ENCODE measurements at places on chromosomes 7 and 10.
A peak's percentile ranks its signal among the peaks of the same experiment; 100 is the strongest.

DNA sequence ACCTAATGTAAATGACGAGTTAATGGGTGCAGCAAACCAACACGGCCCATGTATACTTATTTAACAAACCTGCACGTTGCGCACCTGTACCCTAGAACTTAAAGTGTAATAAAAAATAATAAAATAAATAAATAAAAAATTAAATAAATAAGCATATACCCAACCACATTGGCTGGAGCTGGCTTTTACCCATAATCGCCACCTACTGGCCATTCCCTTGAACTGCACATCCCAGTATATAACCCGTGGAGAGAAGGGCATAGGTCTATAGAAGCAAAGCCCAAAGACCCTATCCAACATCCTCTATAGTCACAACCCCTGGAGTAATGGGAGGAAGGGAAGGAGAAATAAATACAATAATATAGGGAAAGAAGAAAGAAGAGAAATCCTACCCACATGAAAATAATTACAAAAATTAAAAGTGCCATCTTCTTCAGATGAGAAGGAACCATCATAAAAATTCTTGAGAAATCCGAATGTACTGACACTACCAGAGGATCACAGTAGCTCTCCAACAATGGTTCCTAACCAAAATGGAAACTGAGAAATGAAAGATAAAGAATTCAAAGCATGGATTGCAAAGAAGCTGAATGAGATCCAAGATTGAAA, 65.6 kb downstream of the TWIST1 start:
- DNase-seq = peak; percentile 45

- DNase-seq = no peak
Measured at GRCh38 chr7:158606129-158606528, 18.5 kb upstream of the PTPRN2 start.

DNA sequence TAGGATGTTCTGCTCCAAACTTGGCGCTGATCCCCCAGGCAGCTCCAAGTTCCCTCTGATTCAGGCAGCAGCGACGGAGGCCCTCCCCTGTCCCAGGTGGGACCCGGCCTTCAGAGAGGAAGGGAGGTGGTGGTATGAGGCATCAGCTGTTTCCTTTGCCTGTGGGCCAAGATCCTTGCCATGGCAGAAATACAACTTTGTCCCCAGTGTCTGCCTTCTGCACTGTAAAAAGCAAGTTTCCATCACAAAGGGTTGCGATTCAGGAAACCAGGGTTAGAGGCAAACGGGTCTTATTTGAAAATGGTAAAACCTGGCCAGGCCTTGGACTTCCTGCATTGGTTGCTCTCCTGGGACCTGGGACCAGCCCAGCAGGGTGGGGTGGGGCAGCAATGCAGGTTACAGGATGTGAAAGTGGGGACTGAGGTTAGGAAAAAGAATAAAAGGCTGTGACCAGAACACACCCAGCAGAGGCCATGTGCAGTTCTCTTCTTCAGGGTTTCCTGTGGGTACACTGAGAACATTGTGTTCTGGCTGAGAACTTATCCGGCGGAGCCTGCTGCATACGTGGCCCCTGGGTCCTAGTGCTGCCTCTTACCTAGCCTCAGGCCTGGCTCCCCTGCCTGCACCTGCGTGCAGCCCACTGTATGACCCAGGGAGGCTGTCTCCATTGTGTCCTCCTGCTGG, 25.1 kb upstream of the DDIT4 start:
- DNase-seq = peak; percentile 97

DNA sequence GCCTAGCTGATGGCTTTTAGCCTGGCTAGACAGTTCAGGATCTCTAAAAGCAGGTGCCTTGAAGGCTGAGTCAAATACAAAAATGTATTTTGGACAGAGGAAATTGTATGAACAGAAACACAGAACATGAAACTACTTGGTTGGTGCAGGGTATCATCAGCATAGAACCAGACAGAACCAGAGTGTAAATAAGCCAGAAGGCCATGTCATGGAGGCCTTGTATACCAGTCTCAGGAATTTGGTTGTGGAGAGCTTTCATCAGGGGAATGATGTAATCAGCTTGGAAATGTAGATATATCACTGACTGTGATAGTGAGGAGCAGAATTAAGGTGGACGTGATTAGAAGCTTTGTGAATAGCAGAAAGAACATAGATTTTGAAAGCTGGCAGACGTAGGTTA, 82.9 kb downstream of the CFTR start:
- no peak for DNase-seq

DNA sequence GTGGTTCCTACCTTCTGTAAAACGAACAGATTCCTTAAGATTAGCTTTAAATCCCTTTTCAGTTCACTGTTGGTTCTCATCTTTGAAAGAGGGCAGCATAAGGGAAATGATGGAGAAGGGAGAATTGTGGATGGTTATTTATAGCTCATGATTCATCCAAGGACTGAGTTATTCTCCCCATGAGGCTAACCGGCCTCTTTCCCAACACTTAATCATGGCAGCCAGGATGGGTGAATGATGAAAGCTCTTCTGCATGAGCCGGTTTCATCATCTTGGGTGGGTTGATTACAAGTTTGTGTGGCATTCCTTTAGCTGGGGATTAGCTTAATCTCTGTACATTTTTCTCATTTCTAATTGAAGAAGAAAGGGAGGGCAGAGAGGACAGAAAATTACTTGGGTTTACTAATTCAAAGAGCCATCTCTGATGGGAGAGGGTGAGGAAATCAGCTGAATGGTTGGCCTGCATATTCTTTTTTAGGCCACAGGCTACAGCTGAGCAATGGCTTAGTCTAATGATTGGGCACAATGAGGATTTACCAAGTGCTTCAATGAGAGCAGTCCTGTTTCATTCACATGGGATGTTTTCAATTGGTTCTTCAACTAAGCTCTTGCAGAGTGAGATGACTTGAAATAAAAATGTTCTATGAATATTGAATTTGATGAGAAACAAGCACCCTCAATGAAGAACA, 250.0 kb downstream of the BMPER start:
- DNase-seq = no peak

DNA sequence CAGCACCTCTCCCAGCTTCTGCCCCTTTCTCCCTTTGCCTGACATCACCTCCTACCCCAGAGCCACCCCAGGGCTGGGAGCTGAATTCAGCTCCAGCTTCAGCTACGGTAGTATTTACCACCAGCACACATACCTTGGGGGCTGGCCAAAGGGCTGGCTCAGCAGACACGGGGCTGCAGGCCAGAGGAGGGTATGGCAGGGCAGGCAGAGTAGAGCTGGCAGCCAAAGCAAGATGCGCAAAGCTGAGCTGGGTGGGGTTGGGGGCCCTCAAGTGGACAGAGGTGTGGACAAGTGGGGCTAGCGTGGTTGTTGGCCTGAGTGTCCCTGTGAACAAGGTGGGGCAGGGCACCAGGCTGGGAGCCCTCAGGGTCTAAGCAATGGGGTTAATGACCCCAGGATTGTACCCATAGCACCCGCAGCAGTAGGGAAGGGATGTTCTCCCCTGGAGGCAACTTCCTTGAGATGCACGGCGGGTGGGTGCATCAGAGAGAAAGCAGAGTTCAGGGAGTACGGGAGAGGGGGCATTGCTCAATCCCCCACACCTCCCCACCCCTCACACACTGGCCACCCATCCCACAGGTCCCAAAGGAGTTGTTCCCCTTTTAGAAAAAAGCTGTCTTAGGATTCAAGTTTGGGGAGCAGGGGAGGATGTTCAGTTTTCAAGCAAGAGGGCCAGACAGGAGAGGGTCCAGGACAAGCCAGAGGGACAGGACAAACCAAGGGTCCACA, 8.0 kb downstream of the VSIR start:
- DNase-seq = no peak

DNA sequence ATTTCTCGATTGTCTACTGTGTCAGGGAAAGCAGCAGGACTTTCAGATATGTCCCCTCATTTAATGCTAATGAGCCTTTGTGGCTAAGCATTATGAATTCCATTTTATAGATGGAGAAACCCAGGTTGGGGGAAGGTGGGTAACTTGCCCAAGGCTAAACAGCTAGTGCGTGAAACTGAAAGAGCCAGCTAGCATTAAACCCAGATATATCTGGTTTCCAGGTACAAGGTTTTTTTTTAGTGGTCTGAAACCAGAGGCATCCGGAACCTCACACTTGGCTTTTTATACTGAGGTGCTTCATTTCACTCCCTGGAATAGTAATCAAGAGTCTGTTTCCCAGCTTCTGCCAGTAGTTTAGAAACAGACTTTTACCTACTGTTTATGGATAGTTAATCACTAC, 694.8 kb downstream of the PHTF2 start:
- no peak for DNase-seq

DNA sequence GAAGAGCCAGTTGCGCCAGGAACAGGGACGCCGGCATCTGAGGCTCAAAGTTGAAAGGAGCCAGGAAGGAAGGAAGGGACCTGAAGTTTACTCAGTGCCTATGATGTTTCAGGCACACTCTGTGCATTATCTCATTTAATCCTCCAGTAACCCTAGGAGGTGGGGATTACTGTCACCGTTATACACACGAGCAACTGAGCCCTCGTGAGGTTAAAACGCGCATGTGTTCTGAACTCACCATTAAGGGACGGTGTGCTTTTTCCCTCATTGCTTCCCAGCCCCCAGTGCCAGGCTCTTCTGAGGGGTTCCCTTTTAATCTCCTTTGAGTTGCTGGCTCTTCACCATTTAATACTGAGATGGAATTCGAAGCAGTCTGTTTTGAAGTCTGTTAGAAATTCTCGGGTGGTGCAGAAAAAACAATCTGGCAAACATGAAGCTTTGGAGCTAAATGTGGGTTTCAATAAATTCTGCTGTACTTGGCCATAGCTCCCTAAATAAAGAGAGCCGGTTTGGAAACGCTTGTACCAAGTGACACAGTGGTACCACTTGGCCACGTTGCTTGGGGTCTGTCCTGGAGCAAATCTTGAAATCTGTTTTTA, 102.2 kb downstream of the TAX1BP1 start:
- DNase-seq = no peak

DNA sequence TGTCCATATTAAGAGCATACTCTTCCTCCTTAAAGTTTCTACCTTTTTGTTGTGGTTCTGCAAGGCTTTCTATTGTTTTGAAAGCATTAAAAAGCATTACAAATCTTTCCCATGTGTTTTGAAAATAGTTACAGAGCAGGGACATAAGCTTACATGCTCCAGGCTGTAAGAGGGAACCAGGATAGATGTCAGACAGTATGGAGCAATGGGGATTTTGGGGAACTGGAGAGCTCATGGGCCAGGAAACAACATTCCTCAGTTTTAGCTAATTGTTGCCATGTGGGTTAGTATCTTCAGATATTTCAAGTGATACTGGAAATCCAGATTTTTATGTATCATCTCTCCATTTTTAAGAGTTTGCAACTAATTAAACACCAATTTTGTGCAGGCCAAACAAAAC, 3.5 kb downstream of the MDFIC start:
- DNase-seq = no peak

GRCh38 chr10:59891936-59892335, 14.4 kb downstream of the CCDC6 start:
- DNase-seq = no peak

GRCh38 chr10:102648889-102649796, 4.9 kb downstream of the TRIM8 start:
- DNase-seq = peak; percentile 59

GRCh38 chr10:12617191-12618175, 268.1 kb downstream of the CAMK1D start:
- DNase-seq = peak; percentile 28

DNA sequence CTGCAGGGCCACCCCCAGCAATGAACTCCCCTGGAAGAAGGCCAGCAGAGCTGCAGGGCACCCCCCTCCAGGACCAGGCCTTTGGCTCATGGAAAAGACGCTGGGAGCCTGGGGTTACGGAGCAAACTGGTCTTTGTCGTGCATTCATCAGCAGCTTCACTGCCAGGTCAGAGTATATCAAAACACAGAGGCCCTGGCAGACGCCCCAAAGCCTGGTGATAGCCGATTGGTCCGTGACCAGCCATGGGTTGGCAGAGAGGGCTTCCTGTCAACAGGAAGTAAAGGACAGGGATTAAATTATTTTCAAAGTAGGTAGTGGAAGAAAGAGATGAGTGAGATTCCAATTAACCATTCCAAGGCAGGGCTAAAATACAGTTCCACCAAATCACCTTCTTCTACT, 9.0 kb downstream of the PRKAG2 start:
- no peak for DNase-seq

GRCh38 chr10:35874311-35875015, 232.4 kb upstream of the FZD8 start:
- DNase-seq = no peak

- DNase-seq = no peak
Measured at GRCh38 chr10:55212051-55212450, 411.0 kb upstream of the PCDH15 start.

- no peak for DNase-seq
Measured at GRCh38 chr10:43201545-43202131, 63.4 kb downstream of the CSGALNACT2 start.

DNA sequence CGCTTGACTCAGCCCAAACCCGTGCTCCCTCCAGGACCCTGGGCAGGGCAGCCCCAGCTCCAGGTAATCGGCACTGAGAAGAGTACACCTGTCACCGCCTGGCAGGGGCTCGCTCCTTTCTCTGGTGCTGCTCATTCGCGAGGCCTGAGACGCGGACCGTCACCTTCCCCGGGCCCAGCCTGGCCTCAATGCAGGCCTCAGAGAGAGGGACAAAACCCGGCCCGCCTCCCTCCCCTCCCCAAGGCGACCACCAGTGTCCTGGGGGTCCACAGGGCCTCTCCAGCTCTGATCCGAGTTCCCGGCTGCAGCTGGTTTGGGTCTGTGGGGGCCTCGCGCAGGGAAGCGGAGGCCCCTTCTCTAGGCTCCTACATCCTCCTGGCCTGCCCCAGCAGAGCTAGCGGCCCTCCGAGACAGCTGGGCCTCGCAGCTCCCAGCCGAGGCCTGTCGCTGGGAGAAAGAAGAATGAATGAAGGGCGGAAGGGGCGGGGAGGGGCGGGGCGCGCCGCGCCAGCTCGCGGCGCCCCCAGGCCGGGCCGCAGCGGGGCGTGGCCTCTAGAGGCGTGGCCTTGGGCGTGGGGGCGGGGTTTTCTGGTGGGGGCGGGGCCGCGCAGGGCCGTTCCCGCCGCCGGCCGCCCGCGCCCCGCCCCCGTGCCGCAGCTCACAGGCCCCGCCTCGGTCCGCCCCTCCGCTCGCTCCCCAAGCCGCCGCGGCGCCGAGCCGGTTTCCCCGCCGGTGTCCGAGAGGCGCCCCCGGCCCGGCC, at the start of gene LIMK1:
TSS of gene LIMK1 (plus strand) at position 688 of the 760 bp plus-strand sequence. CDS start 187 bp downstream, outside the sequence.
- DNase-seq = peak; percentile 87

DNA sequence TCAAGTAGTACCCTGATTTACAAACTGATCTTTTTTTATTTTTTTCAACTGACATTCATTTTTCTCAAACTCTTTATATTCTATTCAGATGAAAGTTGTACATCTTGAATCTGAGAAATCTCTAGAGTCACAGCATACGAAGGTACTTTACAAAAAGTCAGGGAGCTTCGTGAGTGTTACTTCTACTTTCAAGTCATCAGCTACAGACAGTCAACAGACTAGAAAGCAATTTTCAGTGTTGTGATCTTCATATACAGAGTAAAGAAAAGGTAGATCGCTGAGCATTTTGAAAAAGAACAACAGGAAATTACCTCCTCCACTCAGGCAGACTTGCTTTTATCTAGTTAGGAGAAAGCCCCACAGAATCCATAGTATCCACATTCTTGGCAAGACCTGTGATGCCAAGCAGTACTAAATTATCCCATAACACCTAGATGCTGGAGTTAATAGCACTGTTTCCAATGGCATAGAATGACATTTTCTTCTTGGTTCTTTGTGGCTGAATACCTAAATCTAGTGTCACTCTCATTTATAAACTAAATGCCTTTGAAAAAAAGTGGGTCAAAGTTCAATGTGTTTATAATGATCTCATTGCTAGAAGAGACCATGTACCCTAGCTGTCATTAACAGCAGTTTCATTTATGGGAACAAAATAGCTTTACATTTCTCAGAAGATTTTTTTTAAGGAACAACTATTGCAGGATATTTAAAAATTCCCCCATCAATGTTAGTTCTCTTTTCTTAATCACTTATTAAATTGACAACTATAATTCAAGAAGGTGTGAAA, 12.0 kb upstream of the ZNF800 start:
- no peak for DNase-seq

- no peak for DNase-seq
Measured at GRCh38 chr7:36299823-36300341, 89.8 kb upstream of the ANLN start.
